ENCODE measurements at places on chromosomes 7 and 10.

GRCh38 chr7:69374044-69374425 lies 224.2 kb upstream of the AUTS2 start:
- DNase-seq = no peak

DNA sequence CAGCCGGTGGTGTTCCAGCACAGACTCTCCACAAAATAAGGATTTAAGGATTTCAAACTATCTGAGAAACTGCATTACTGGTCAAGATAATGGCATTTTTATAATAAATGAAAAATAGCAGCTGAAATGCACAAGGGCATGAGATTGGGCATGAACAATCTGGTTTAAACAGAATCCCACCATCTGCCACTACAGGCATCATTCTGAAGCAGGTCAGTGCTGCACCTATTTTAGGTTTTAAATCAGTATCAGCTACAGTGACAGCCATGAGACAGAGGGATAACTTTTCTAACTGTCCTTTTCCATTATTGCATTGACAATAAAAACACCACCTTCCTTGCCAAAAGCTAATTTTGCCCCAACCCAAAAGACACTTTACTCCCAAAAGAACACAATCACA lies 186.8 kb downstream of the ETV1 start:
- no peak for DNase-seq

DNA sequence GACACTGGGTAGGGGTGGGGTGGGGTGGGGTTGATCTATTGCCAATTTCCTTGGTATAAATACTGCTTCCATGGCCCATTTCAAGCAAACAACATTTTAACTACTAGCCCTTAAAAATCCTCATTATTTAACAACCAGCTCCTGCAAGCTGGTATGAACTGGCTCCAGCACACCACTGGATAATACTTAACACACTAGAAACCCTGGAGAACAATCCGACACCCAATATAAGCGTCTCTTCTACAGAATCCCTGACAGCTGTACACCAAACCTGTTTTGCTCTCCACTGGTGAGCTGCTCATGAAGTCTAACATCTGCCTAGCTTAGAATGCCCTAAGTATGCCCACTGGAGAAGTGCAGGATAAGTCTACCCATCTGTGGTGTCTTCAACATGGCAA lies 116.8 kb downstream of the HIPK2 start:
- no peak for DNase-seq

DNA sequence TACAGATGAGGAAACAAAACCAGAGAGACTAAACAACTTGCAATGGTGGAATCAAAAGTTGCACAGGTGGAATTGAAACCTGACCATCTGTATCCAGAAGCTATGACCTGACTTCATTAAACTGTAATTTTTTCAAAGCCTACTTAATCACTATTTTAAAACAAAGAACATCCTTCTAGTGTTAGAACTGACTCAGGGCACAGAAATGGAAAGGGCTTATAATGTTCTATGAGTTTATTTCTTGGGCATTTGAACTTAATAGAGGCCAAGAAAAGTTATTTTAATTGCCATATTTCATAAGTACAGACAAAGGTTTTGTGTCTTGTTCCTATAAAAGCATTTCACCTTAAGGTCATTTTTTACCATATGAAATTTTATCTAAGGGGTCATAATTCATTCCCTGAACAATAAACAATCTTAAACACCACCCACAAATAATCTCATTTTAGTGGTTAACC lies 8.8 kb downstream of the ITGB1 start:
- DNase-seq = no peak

DNA sequence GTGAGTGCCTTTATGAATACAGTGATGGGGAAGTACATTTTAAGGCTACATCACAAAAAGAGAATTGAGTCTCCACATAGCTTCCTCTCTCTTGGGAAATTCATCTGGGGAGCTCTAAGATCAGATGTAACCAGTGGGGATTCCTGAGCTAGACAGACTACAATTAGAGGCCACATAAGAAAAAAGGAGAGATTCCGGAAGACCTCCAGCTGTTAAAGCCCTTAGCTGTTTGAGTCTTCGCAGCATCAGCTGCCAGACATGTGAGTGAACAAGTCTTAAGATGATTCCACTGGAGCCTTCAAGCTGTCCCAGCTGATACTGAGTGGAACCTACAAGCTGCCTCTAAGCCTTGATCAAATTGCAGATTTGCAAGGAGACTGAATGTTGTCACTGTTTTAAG lies 448.5 kb downstream of the NXPH1 start:
- no peak for DNase-seq

DNA sequence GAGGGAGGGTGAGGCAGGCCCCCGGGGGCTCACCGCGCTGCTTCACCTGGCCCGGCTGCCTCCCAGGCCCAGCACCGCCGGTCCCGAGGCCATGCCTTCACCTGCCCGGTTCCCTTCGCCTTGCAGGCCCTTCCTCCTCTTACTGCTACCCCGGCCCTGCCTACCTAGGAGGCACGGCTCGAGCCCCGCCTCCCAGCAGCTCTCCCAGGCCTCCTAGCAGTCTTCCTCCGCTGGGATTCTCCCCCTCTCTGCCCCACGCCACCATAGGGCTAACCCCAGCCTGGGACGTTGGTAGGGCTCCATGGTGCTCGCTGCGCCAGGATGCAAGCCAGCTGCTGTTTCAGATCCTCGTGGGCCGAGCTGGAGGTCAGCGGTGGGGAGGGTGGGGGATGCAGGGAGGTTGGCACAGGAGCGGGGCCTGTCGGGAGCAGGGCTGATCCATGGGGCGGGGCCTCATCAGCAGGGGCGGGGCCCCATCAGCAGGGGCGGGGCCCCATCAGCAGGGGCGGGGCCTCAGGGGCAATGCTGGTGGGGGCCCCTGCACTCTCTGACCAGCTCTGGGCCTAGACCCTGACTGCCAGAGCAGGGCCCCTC lies 63.3 kb downstream of the RASGEF1A start:
- no peak for DNase-seq

DNA sequence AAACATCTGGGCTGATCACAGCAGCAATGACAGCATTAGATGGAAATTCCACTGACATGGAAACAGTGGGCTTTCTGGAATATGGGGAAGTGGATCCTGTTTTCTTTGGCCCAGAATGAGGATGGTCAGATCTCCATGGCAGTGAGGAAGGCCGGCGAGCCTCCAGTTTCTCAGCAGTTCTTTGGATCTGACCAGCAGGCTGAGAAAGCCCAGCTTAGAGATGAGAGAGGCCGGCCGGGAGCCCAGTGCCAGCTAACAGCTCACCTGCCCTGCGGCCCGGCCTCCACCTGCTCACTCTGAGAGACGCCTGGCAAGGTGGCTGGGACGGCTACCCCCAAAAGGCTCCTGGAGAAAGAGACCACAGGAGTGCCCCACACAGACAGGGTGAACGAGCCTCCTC lies 24.2 kb downstream of the GPER1 start:
- no peak for DNase-seq

- peak; percentile 86 for DNase-seq
Observed at GRCh38 chr7:101900103-101900502, 82.7 kb downstream of the CUX1 start.
